ENCODE measurements at places on chromosomes 5 and 9.

DNA sequence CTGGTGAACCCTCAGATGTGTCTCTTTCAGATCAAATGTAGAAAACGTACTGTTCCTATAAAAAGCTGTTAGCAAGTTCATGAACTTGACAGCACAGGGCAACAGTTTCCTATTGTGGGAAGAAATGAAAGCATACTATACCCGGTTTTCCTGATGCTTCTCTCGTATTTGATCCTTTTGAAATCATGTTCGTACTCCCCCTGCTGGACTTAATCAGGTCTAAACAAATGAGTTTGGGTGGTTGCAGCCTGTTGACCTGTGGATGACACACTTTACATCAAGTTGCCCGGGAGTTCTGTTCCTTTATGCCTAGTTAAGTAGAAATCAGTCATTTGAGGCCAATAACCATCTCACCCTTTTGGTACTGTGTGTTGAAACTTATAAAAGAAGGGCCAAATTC lies 1992.3 kb downstream of the MAT2B start:
- peak; percentile 12 for DNase-seq

DNA sequence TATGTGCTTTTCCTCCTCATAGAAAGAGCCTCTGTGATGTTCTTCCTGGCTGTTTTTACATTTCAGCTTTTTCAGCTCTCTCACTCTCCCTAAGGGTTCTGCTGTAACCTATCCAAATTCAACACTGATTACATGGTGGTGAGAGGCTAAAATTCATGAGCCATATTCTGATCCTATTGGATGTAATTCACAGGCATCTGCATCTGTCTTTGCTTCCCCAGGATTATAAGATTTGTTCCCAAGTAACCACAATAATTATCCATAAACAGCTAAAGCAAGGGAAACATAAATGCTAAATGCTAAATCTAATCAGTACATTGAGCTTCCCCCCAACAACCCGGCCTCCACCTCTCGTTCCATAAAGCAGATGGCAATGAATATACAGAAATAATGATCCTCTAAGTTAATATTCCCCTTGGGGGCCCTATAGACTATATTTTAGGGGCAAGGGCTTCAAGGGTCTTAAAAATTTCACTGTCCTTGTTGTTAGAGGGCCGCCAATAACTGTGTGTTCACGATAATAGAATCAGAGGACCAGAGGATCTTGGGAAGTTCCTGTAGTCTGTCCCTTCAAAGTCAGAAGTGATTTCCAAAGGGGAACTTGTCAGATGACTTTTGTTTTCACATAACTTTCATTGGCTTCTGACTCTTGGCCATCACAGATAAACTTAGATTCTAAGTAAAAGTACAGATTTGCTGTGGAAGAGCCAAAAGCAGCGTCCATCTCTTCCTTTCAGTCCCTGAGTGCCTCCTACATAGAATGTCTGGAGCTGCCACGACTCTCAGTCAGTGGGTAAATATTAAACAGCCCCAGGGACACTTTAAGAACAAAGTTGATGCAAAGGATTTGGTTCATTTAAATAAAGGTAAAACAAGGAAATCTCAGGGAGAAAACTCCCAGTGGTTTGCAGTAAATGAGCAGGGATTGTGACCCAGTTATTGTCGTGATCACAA lies 125.6 kb downstream of the ALDH1A1 start:
- DNase-seq, result no peak

- no peak for DNase-seq
Observed at GRCh38 chr5:51997949-51998348, 614.7 kb downstream of the ISL1 start.

- no peak for DNase-seq
Observed at GRCh38 chr5:133957591-133957990, 10.8 kb downstream of the C5orf15 start.

DNA sequence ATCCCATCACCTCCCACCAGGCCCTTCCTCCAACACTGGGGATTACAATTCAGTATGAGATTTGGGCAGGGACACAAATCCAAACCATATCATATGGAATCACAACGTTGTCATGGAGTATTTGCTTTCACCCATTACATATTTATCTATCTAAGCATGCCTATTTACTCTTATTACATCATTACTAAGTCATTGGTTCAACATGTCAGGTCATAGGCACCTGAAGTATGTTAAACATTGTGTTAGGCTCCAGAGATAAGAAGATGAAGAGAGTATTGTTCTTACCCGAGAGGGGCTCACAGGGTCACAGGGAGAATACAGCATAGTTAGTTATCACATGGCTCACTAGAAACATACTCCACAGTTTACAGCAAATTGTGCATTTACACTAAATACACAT lies 150.5 kb downstream of the TMEM161B start:
- DNase-seq, result no peak

GRCh38 chr5:143308731-143309130 lies 94.8 kb downstream of the NR3C1 start:
- DNase-seq, result no peak

DNA sequence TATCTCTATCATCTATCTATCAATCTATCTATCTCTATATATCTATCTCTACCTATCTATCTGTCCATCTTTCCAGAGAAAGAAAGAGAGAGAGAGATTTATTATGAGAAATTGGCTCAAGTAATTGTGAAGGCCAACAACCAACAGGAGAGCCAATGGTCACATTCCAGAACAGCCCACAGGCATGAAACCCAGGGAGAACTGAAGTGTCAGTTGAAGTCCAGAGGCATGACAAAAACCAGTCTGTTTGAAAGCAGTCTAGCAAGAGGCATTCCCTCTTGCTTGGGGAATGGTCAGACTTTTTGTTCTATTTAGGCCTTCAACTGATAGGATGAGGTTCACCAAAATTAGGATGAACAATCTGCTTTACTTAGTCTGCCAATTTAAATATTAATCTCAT lies 87.6 kb upstream of the PLCXD3 start:
- no peak for DNase-seq

DNA sequence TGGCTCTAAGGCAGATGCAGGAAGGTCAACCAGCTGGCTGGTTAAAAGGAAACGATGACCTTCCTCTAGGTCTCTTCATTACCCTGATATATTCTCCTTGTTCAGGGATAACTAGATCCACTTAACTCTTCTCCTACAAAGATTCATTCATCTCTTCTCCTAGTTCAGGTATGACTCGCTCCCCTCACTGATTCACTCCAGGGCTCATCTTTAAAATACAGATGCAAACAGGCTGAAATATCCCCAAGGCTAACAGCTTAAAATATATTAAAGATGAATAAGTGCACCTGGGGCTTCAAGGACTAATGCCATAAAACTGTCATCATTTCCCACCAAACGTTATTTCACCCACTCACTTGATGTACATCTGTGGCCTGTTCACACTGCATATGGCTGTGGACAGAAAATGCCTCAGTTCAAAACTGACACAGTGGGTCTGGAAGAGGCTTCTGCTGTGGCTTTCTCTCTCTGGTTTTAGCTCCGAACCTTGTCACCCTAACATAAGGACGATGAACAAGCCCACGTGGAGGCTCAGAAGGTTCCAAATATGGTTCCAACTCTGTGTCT lies 366.9 kb downstream of the DEPDC1B start:
- DNase-seq, result no peak

- no peak for DNase-seq
Observed at GRCh38 chr9:110050925-110051355, 157.0 kb downstream of the C9orf152 start.

GRCh38 chr5:159415301-159415937 lies 85.1 kb upstream of the IL12B start:
- DNase-seq, result no peak
